ENCODE measurements at places on chromosomes 3 and 15.

DNA sequence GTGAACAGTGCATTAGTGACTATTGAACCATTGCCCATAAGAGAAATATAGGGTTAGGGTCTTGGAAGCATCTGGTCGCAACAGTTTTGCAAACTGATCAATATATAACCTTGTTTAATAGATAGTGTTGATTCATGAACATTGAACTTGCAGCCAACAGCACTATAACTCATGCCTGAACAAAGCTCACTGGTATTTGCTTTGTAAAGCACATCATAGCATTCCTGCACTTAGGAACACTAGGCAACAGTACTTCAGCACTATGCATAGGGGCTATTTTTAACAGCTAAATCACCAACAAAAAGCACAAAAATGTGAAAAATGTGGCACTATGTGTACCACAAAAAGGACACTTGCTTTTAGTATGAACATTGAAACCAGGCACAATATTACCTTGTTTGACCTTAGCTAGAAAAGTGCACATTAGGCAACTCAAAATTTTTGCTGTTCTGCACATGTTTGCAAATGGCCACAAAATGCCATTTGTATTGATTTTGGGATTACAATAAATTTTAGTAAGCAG lies 68.0 kb downstream of the OXNAD1 start:
- DNase-seq, result no peak

DNA sequence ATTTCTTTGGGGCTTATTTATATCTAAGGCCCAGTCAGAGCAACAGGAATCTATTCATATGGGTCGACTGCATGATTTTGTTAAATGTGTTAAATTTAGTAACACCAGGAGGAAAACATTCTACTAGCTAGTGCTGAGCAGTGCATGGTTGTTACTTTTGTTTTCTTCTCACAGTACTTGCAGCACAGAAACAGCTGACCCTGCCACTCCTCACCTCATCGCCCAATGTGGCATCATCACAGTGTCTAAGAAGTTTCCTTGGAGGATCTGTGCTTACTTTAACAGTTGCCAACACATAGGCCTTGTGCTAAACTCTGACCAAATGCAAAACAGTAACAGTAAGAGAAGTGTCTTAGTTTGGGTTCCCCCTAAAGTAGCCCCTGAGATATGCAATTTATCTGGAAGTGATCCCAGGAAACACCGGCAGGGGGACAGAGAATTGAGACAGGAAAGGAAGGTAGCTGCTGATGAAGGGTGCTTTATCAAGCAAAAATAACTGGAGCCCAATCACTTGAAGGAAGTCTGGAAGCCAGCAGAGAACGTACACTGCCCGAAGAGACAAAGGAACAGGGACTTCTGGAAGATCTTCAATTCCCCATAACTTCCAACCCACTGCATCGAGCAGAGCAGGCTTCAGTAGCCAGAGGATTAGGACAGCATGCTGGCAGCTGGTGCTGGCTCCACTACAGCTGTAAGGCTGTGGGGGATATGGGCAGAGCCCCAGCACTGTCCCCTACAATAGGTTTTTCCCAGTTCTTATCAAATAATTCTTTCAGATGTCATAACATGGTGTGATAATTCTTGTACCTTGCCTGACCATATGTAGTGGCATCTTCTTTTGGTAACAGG lies 36.0 kb upstream of the ULK4 start:
- no peak for DNase-seq

- DNase-seq, result no peak
These were observed 22.6 kb downstream of the MTHFS start for GRCh38 chr15:79874242-79874641.

DNA sequence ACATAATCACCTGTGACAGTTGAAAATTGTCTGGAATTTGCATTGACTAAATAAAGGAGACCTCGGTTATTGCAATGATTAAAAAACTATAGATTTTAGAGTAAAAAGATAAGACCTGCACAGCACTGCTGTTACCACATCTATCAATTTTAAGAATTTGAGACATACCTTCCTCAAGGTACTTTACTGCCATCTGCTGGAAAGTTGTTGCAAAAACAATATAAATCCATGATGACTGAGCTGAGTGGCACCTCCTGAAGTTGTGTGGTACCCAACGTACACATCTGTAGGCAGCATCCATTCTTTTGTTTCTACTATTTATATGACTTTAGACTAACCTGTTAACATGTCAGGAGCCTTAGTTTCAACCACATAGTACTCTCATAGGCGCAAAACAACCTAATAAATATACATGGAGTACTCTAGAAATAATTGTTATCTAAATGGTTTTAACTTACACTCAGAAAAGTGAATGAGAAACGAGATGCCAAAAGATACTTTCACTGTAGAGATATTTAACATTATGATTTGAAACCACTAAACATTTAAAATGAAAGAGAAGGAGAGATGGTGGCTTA lies 106.7 kb downstream of the GHSR start:
- no peak for DNase-seq

GRCh38 chr15:77836121-77836692 lies 203.5 kb upstream of the LINGO1 start:
- DNase-seq, result no peak

- DNase-seq, result no peak
These were observed 97.2 kb upstream of the FLNB start for GRCh38 chr3:57910990-57911389.

DNA sequence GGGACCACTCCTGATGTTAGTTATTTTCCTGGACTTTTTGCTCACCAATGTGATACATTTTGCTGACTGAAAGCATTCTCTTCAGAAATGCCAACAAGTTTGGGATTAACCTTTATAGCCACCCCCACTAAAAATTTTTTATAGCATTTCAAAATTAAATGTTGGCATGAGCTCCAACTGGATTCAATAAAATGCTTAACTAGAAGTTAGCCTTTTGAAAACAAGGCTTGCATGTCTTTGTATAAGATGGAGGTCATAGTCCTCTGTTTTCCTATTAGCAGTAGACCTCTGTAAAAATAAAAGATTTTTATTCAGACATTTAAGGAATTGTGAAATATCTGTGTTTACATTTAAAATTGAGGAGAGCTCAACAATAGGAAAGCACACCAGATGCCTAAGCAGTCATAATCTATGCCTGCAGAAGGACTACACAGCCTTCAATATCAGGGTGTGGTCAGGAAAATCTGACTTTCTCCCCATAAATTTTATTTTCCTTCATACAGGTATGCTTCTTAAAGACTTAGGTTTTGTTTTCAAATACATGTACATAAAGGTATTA lies 87.2 kb downstream of the DNAJC13 start:
- DNase-seq, result no peak

GRCh38 chr3:36876181-36876936 lies 68.5 kb downstream of the TRANK1 start:
- DNase-seq, result no peak

DNA sequence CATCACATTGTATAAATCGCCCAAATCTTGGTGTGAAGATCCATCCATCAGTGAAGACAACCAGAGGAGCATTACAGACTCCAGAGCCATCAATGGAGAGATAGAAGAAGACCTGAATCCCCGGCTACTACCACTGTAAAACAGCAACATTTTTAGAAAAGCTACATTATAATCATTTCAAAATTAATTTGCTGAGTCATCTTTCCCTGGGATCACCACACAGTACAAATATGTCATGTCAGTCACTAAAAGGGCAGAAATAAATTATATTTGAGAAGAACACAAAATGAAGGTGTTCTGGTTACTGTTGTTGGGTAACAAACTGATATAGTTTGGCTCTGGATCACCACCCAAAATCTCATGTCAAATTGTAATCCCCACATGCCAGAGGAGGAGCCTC lies 218.5 kb upstream of the STT3B start:
- DNase-seq, result no peak

GRCh38 chr3:138724443-138724842 lies 110.3 kb downstream of the PIK3CB start:
- no peak for DNase-seq

GRCh38 chr3:13681931-13682330 lies 133.0 kb downstream of the FBLN2 start:
- DNase-seq, result no peak
